ENCODE measurements at places on chromosomes 16 and 17.
A peak's percentile ranks its signal among the peaks of the same experiment; 100 is the strongest.

DNA sequence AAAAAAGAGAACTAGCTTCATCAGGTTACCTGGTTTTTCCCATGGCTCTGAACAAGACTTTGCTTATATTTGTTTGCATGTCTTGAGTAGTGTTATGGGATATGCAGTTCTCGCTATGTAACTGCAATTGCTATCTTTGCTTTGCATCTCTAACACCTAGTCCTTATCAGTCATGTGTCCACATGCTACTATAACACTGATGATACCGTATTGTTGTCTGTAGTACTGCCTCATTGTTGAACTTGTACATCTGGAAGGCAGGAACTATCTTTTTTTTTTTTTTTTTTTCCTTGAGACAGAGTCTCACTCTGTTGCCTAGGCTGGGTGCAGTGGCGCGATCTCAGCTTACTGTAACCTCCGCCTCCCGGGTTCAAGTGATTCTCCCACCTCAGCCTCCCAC is 2.5 kb downstream of the PSME3 start:
- no peak for DNase-seq

DNA sequence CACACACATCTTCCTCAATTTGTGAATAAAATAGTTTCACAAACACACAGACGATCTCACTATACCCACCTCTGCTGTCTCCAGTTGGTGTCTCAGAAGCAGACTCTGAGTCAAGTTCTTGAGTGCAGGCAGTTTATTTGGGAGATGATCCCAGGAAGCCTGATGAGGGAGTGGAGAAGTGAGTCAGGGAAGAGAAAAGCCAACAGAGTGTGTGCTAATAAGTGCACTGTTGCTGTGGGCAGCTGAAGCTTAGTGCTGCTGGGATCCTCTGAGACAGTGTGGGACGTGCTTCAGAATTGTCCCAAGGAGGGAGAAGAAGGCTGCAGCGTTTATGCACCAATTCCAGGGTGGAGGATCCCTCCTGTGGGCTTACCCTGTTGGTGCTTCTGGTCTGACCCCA is 423.2 kb upstream of the C16orf82 start:
- DNase-seq: no peak

GRCh38 chr17:27529230-27529796 is 73.1 kb downstream of the KSR1 start:
- DNase-seq: no peak

DNA sequence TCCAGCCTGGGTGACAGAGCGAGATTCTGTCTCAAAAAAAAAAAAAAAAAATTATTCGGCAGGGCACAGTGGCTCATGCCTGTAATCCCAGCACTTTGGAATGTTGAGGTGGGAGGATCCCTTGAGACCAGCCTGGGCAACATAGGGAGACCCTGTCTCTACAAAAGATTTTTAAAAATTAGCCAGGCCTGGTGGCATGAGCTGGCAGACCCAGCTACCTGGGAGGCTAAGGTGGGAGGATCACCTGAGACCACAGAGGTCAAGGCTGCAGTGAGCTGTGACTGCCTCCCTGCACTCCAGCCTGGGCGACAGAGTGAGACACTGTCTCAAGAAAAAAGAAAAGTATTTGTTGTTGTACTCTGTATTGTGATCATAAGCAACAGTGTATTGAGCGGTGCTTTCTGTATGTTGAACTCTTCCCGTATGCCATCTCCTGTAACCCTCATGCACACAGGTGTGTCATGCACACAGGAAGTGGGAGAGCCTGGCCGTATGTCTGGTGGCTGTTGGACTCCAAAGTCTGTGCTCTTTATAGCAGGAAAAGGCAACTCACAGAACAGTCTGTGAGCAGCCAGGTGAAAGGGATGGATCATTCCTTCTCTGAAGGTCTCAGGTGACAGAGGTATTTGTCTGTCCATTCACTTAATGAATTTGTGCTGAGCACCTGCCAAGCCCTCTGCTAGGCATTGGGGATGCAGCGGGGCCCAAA is 17.1 kb downstream of the CDH1 start:
- no peak for DNase-seq

- no peak for DNase-seq
Observed at GRCh38 chr17:22510504-22510903, 818.2 kb downstream of the KCNJ18 start.

- no peak for DNase-seq
Observed at GRCh38 chr16:55285586-55285985, 38.4 kb upstream of the IRX6 start.

- DNase-seq: no peak
Observed at GRCh38 chr16:17358846-17359245, 111.9 kb downstream of the XYLT1 start.

- DNase-seq: no peak
Observed at GRCh38 chr17:27985306-27985705, 57.2 kb upstream of the NLK start.

GRCh38 chr16:81939164-81940056 is 71.9 kb downstream of the SDR42E1 start:
- DNase-seq: no peak

DNA sequence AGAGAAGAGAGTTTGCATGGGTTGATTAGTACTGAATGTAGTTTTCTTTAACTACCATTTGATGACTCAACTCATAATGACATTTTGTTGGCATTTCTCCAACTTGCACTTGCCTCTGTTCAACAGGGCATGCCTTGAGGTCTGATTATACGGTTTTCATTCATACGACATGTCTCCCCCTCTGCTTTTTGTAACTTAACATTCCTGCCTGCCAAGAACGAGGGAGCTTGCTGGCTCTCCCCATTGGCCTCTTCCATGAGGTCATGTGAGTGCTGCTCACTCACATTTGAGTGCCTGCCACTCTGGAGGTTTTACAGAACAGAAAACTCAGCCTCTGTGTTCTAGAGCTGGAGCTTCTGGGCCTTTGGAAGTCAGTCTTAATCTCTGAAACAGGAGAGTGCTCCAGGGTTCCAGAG is 19.7 kb downstream of the MAP2K6 start:
- DNase-seq: no peak

- no peak for DNase-seq
Observed at GRCh38 chr17:37081287-37081686, 132.5 kb downstream of the AATF start.

GRCh38 chr16:11716336-11716735 is 26.3 kb downstream of the TXNDC11 start:
- no peak for DNase-seq

DNA sequence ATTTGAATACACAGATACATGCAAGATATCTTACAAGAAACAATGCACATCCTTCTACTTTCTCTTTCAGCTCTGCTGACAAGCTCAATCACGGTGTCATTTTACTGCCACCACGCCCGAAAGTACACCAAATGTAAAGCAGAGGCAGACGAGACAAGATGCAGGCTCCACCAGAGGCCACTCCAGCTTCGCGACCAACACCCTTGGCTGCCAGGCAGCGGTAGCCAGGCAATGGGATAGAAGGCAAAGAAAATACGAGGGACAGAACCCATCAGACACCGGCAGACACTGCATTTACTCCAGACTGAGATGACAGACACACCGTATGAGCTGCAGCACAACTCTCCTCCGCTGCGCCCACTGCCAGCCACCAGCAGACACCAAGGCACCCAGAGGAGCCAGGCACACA is 41.0 kb downstream of the USP22 start:
- no peak for DNase-seq

GRCh38 chr17:39677542-39678339 is 9.5 kb downstream of the PNMT start:
- DNase-seq: no peak

GRCh38 chr16:9365370-9365728 is 273.9 kb downstream of the HAPSTR1 start:
- DNase-seq: no peak

- no peak for DNase-seq
Observed at GRCh38 chr16:54194334-54194743, 92.2 kb downstream of the IRX3 start.

GRCh38 chr16:11410376-11411058 is 65.3 kb downstream of the RMI2 start:
- no peak for DNase-seq

DNA sequence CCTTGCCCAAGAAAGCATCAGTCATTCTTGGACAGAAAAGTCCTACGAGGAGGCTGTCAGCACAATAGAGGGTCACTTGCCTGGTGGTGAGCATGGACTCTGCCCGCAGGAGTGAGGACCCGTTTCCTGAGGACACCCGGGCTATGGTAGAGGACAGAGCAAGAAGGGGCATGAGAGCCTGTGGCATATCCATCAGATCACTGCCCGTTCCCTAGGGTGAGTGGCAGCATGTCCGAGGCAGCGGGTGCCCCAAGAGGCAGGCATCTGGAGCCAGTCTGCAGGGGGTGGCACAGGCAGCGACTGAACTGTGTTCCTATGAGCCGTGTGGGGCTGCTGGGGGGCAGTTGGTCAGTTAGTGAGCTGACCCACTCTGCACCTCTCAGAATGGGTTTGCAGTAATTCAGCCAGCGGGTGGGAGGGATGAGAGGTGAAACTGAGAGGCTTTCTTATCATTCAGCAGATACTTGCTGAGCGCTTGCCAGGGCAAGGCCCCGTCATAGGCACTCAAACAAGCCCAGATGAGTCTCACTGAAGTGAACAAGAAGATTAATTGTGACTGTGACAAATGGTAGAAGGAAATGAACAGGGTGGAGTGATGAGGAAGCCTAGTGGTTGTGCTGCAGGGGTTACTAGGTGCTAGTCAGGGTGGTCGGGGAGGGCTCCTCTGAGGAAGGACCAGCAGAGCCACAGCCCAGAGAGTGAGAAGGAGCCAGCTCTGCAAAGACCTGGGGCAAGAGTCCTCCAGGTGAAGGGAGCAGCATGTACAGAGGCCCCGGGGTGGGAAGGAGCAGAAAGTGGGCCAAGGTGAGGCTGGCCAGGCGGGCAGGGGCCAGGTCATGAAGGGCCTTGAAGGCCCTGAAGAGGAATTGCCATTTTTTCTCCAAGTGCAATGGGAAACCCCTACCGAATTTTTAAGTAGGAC is 87.9 kb downstream of the CLEC16A start:
- no peak for DNase-seq

DNA sequence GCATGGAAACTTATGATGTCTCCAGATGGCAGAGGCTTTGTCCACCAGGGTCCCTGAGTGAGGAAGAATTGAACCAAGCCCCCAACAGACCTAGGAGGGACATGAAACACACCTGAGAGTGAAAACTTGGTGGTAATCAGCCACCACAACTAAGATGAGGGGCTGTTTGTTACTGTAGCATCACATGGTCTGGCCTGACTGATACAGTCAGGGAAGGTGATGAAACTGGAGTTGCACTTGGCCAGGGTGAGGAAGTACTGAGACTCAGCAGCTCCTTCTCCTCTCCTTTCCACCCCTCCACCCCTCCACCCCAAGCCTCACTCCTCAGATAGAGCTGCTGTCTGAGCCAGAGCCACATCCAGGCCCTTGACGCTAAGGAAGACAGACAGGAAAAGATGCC is 37.2 kb downstream of the C16orf82 start:
- no peak for DNase-seq

DNA sequence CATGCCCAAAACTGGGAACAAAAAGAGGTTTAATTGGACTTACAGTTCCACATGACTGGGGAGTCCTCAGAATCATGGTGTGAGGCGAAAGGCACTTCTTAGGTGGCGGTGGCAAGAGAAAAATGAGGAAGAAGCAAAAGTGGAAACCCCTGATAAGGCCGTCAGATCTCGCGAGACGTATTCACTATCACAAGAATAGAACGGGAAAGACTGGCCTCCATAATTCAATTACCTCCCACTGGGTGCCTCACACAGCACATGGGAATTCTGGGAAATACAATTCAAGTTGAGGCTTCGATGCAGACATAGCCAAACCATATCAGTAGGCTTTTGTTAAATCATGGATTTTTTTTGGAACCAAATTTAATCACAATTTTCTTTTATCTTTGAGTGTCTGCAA is 24.4 kb downstream of the RBL2 start:
- no peak for DNase-seq

DNA sequence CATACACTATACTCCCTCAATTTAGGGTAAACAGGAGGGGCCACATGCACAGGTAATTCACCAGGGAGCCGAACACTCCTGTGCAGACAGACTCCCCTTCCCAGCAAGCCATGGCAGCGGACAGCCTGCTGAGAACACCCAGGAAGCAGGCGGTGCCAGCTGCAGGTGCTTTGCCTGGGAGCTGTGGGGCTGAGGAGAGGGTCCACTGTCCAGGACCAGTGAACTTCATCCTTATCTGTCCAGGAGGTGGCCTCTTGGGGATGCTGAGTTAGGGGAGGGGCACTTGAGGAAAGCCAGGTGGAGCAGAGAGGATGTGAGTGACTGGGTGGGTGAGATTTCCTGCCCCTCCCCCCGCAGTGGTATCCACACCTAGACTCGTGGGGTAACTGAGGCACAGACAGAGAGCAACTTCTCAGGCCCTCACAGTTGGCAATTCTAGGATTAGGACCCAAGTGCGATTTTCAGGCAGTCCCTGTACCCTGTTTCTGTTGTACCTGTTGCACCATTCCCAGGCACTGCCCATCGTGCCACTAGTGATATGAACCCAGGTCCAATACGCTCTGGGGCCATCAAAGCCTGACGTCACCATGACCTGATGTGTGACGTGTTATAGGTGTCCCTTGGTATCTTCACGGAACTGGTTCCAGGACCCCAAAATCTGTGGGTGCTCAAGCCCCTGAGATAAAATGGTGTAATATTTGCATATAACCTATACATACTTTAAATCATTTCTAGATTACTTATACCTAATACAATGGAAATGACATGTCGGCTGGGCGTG is 1.2 kb downstream of the GRN start:
- no peak for DNase-seq

DNA sequence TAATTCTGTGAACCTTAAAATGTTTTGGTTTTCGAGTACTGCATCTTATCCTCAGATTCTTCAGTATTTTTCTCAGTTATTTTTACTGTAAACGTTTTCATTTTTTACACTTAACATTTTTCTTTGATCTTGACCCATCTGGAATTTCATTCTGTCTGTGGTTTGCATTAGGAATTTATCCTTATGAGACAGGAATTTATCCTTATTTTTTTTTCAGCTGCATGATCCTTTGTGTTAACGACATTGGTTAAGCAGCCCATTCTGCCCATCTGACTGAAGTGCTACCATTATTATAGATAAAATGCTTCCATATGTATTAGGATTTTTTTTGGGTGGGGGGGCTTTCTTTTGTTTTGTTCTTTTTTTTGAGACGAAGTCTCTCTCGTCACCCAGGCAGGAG is 41.0 kb downstream of the SNX29 start:
- DNase-seq: peak; percentile 80

- no peak for DNase-seq
Observed at GRCh38 chr16:69768666-69769065, 6.5 kb downstream of the WWP2 start.

GRCh38 chr17:14744761-14745473 is 444.0 kb downstream of the HS3ST3B1 start:
- peak; percentile 30 for DNase-seq

All from fibroblast of skin of left biceps (primary cell).